Stimulated activated CD4-positive, alpha-beta T cell treated with anti-CD3 and anti-CD28 coated beads, Interleukin-15, amount 100 ng/mL, for 24 hours (primary cell): ENCODE measurements at places on chromosomes 12 and 14.

DNA sequence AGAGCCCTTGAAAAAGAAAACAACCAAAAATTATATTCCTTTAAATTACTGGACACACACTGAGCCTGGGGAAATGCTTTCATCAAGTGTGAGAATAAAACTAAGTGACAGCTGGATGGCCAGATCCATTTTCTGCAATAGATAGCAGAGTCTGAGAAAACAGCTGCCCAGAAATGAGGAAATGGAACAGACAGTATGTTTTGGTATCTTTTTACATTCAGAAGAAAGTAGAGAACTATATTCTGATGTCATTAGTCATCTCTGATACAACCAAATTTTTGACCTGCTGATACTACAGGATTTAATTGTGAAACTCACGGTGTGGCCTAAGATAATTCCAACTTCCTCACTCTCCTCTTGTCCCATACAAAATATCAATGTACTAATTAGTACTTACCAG is 78.2 kb downstream of the HMGA2 start:
- no peak for DNase-seq

- DNase-seq: no peak
Measured at GRCh38 chr12:127150028-127150427, 1116.9 kb upstream of the TMEM132C start.

- no peak for DNase-seq
Measured at GRCh38 chr14:33279865-33280264, 341.2 kb downstream of the NPAS3 start.

DNA sequence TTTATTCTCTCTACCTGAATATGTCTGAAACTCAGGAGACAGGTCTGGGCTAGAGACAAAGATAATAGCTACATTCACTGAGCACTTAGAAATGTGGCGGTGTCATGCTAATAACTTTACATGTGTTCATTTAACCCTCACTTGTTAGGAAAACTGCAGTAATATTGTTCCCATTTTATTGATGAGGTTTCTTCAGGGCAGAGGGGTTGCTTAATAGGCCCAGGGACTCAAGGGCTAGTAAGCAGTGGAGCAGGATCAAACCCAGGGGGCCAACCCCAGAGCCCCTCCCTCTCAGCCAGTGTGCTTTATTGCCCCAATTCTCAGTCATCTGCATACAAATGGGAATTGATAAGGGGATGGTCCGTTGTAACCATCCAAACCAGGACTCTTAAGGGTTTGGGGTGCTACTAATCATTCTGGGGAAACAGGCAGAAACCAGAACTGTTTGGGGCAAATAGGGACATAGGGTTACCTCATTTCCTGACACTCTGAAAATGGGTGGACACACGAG is 142.8 kb upstream of the AMIGO2 start:
- DNase-seq: no peak

DNA sequence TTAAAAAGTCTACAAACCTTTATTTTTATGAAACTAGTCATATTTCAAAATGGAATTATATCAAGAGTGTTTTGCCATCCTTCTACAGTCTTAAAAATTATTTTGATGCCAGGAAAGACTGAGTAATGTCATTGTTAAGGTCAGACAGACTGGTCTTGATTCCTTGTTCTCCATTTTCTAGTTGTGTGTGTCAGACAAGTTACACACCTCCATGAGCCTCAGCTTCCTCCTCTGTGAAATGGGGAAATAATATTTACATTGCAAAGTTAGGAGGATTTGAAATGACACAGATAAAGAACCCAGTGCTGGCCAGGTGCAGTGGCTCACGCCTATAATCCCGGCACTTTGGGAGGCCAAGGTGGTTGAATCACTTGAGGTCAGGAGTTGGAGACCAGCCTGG is 47.4 kb upstream of the ELK3 start:
- no peak for DNase-seq

GRCh38 chr12:27924350-27925135 is 48.0 kb downstream of the PTHLH start:
- no peak for DNase-seq

DNA sequence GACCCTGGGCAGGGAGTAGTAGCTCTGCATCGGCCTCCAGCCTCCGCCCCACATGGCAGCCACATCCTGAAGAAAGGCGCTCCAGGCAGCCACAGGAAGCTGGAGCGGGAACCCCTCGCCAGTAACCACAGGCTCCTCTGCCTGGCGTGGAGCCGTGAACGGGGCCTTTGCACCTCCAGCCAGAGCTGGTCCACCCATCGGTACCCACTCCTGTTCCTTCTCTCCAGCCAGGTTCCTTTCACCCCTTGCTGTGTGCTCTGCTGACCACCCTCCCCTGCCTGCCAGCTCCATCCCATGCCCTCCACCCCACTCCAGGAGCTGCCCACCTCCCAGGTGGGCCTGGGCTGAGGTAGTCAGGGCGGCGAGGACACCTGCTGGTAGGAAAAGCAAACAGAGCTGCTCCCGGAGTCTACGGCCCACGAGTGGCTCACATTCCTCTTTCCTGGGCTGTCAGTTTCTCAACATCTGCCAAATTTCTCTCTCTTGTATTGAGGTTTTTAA is 2.7 kb downstream of the TGFB3 start:
- DNase-seq: peak; percentile 30

DNA sequence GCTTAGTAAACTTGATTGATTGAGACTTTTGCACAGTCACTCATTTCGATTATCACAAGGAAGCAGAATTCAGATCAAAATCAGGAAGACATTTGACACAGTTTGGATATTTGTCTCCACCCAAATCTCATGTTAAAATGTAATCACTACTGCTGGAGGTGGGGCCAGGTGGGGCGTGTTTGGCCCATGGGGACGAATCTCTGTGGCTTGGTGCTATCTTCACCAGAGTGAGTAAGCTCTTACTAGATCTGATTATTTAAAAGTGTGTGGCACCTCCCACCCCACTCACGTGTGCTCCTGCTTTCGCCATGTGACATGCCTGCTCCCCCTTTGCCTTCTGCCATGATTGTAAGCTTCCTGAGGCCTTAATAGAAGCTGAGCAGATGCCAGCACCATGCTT is 291.4 kb downstream of the PCNX1 start:
- no peak for DNase-seq

GRCh38 chr14:65470404-65470880 is 57.9 kb downstream of the FUT8 start:
- no peak for DNase-seq

GRCh38 chr14:61584331-61584741 is 111.0 kb upstream of the HIF1A start:
- DNase-seq: no peak

- no peak for DNase-seq
Measured at GRCh38 chr14:68807148-68807600, 14.3 kb upstream of the ZFP36L1 start.

GRCh38 chr12:116370886-116371580 is 93.5 kb upstream of the MED13L start:
- no peak for DNase-seq

GRCh38 chr14:79544698-79545070 is 666.6 kb downstream of the DIO2 start:
- no peak for DNase-seq
